OCI-LY7 (cell line): ENCODE measurements at places on chromosomes 2 and 18.

DNA sequence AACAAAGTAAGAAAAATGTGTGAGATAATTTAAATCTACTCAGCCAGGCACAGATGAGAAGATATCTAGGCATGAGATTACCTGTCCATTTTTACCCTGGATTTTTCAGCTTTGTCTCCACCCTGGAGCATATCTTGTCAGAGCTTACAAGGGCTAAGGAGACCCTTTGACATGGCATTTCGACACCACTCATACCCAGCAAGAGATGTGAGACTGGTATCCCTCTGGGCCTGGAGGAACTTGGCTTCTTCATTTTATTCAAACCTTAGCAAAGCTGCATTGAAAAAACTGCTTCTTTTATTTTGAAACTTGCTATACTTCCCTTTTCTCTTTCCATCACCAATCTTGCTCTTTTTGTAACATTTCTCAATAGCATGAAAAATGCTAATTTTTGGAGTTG, 194.9 kb upstream of the HNMT start:
- DNase-seq: no peak

DNA sequence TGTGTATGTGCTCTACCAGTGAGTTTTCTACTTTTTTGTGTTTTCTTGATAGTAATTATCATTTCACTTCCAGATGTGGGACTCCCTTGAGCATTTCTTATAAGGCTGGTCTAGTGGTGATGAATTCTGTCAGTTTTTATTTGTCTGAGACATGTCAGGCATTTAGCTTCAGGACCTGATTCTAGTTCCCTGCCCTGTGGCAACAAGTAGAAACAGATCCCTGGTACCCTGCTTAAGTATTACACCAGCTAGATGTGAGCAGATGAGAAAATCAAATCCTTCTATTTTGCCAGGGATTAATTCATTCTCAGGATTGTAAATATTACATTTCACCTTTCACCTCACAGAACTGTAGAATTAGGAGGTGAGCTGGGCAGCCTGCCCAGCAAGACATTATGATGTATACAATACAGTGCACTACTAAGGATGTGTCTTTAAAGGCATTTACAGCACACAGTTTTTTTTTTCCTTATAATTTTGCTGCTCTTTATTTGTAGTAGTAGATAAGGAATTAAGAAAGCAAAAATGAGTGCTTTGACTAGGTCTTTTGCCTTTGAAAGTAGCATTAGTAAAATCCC, 35.1 kb downstream of the GALM start:
- no peak for DNase-seq

- DNase-seq: no peak
These were observed 944.9 kb downstream of the CNTNAP5 start for GRCh38 chr2:124970030-124970429.

- DNase-seq: no peak
These were observed 127.8 kb downstream of the INHBB start for GRCh38 chr2:120473522-120474271.

DNA sequence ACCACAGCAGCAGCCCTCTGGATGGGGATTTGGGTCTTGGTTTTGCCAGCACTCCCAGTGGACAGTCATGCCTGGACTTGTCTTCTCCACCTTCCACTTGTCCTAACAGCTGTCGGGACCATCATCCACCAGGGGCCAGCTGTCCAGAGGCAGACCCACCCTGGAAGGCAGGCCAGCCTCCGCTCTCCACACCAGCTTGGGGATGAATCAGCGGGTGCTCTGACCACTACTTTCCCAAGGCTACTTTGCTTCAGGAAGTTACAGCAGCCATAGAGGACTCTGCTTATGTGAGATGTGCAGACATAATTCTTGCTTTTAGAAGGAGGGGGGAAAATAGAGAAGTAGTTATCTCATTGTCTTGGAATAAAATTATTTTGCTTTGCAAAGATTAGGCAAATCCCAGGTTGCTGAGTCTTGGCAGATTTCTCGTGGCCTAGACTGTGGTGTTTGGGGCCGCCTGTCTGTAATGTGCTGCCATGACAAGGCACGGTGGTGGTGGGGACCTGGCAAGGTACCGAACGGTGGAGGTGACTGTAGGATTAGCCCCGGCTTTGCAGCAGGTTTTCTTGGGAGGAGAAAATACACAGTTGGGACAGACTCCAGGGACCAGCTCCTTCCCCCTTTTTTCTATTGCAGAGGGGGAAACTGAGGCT, 148.7 kb downstream of the AGAP1 start:
- no peak for DNase-seq

DNA sequence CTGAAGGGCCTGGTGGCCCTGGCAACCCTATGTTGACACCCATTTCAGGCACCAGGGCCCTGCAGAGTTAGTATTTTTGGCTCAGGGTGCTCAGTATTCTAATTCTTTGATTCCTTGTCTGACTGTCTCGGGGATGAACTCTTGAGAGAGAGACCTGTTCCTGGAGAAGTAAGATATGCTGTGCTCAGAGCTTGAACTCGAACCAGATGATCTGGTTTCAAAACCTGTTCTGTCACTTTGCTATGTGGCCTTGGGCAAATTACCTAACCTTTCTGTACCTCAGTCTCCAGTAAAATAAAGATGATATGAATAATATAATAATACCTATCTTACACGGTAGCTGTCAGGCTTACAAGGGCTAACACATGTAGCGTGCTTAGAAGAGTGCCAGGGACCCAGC, 294.2 kb downstream of the DYSF start:
- DNase-seq: no peak

- DNase-seq: no peak
These were observed 7.5 kb downstream of the REL start for GRCh38 chr2:60888853-60889252.

GRCh38 chr2:7014174-7014640, 97.0 kb downstream of the RNF144A start:
- peak; percentile 36 for DNase-seq

- no peak for DNase-seq
These were observed 494.5 kb upstream of the MAP2 start for GRCh38 chr2:208929139-208929864.

- no peak for DNase-seq
These were observed 424.3 kb downstream of the DCC start for GRCh38 chr18:52764316-52764715.

DNA sequence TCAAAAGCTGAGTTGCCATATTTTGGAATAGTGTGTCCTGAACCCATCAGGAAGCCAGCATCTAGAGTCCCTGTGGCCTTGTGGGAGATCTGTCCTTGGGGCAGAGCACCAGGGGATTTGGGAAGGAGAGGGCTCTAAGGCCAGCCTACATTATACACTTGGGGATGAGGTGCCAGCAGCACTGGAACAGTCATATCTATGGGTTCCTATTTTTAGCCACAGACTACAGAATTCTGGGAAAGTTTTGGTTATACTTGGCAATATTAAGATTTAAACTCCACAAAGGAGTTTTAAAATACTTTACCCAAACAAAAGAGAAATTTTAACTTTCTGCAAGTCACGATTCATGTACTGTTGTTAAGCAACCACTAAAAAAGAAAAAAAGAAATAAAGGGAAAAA, 405.7 kb upstream of the MMADHC start:
- no peak for DNase-seq

- DNase-seq: peak; percentile 79
These were observed 1232.3 kb upstream of the ZEB2 start for GRCh38 chr2:145752091-145752806.

DNA sequence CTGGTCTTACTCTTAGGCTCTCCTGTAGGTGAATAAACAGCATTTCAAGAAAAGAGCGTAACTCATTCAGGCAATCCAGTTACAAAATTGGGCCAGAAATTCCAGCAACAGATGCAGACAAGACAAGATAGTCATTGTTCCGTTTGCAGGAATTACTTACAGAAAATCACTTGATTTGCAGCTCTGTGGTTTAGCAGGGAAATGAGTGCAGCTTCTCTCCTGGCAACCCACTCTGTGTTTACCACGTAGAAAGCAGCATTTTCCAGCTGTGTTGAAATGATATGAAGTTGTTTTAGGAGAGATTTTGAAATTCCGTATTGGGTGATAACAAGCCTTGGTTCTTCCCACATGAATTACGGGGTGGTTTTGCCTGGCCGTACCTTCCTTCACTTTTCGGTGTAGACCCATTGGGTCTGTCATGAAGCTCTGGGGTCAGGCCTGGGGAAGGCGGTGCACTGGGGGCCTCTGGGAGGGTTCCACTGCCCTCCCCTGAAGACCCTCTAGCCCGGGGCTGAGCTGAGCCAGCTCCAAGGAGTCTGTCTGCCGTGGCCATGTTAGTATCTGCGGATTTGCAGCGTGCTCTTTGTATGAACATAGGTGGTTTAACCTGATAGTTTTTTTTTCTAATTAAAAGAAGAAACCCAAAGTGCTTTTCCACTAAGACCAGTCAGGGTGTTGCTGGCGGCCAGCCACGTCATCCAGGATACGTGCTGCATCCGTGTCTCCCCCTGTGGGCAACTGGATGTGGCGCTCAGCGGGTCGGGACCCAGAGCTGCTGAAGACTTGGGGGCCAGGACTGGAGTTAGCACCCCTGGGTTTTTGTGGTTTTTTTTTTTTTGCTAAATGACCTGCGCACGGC, 58.9 kb upstream of the KCNG2 start:
- no peak for DNase-seq
